ENCODE measurements at places on chromosomes 7 and 10.

- DNase-seq: peak; percentile 69
Measured at GRCh38 chr10:23918839-23919238, 290.1 kb upstream of the KIAA1217 start.

GRCh38 chr10:50621968-50622705 lies 1.6 kb downstream of the SGMS1 start:
- peak; percentile 88 for DNase-seq

DNA sequence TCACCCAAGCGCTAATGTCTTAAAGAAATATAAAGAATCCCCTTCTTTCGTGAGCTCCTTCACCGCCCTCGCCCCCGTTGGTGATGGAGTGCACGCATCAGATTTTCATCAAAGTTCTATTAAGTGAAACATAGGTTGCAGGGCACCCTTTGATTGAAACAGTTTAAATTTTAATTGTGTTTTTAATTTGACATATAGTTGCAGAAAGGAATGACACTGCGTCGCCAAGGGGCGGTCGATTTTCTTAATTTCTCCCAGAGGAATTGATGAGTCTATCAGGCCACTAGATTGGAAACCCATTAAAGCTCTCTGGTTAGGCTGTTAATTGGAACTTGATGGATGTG lies 4.1 kb upstream of the HMX2 start:
- no peak for DNase-seq

DNA sequence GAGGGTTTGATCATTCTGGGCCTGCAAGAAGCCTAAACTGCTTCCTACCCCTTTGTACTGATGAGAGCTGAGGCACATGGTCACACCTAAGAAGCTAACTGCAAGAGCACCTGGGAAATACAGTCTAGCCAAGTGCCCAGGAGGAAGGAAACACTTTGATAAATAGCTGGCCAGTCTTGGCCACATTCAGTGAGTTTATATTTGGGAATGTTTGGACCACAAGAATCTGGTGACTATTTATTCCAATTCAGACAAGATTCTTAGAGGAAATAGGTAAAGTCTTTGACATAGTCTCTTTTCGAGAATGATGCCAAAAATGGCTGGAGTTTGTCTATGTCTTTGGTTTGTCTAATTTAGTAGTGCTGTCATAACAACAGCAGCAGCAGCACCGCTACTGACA lies 213.6 kb downstream of the KIF20B start:
- DNase-seq: no peak

DNA sequence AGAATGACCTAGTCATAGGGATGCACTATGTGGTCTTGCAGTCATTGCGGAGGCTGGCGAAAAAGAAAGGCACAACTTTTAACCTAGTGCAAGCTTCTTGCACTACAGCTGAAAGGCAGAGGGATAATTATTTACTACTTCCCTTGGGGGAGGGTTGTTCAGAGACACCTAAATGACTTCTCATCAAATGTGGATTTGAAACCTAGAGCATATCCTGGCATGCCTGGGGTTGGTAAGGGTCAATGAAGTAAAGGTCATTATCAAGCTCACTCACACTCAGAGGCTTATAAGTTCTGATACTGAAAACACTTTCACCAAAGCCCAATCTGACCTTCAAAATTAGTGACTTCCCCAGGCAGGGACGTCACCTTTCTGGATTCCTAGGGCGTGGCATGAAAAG lies 108.9 kb upstream of the AMPH start:
- no peak for DNase-seq

- DNase-seq: no peak
Measured at GRCh38 chr7:34322841-34323240, 335.2 kb upstream of the NPSR1 start.

DNA sequence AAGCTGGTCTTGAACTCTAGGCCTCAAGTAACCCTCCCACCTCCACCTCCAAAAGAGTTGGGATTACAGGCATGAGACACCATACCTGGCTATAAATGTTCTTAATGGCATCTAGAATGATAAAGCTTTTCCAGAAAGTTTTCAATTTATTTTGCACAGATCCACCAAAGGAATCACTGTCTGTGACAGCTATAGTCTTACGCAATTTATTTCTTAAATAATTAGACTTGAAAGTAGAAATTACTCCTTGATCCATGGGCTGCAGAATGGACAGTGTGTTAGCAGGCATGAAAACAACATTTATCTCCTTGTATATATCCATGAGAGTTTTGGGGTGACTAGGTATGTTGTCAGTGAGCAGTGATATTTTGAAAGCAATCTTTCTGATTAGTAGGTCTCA lies 33.8 kb downstream of the GALNT11 start:
- no peak for DNase-seq

GRCh38 chr7:151320263-151320845 lies 21.3 kb upstream of the NUB1 start:
- DNase-seq: no peak

DNA sequence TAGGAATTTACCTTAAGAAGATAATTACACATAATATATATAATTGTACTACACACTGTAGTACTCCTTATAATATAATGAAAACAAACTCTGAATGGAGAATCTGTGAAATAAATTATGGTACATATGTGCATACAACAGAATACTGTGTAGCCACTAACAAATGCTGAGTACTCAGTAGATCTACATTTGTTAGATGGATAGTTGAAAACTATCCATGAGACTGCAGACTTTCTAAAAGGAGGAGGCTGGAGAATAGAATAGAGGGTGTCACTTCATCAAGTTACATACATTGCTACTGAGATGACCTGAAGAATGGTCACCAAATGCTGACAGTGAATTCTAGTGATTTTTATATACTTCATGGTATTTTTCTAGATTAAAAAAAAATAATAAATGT lies 68.7 kb upstream of the OGDHL start:
- DNase-seq: no peak

DNA sequence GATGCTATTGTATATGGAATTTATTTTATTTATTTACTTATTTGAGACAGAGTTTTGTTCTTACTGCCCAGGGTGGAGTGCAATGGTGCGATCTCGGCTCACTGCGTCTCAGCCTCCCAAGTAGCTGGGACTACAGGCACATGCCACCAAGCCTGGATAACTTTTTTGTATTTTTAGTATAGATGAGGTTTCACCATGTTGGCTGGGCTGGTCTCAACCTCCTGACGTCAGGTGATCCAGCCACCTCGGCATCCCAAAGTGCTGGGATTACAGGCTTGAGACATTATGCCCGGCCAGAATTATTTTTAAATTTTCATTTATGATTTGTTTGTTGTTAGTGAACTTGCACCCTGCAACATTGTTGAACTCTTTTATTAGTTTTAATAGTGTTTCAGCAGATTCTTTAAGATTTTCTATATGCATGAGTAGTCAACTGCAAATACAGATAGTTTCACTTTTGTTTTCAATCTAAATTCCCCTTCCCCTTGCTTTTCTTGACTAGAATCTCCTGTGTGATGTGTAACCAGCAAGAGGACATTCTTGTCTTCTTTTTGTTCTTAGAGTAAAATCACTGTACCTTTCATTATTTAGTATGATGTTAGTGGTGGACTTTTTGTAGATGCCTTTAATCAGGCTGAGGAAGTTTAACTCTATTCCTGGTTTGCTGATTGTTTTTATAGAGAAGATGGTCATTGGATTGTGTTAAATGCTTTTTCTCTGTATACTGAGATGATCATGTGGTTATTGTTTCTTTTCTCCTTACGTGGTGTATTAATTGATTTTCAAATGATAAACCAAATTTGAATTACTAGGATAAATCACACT lies 27.8 kb downstream of the ZNF33A start:
- DNase-seq: no peak

DNA sequence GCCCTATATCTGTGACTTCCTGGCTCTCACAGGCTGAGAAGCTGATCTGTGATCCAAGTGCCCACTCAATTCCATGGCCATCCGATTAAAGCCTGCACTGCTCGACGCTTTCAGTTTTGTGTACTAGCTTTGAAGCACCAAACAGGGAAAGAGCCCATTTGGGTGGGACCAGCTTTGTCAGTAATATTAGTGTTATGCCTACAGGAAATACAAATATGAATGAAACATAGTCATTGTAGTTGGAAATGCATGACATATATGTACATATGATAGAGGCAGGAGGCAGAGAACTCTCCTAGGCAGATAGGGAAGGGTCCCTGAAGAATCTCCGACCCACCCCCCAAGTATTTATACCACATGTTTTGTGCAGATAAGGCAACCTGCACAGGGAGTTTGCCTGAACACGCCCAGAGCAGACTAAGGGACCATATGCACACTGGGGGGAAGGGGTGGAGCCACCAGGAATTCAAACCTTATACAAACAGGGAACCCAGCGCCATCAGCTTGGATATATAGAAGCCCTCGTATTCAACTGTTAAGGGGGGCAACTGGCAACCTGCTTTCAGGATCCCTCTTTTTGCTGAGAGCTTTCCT lies 653.2 kb downstream of the PARD3 start:
- no peak for DNase-seq

DNA sequence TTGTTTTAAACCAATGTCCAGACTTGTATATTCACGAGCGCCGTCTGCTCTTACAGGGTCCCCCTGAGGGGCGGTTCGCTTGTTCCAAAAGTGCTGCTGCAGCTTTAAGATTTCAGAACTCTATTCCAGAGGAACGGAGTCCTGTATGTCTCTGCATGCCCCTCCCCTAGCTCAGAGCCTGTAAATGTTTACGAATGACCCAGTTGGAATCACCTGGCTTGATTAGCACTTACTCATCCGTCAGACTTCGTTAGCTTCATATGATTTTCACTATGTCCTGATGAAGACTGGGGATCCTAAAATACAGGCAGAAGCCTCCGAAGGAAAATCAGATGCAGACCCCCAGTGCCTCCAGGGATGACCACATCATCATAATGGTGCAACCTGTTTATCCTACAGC lies 4.5 kb upstream of the CHST15 start:
- DNase-seq: no peak

- peak; percentile 87 for DNase-seq
Measured at GRCh38 chr10:99329304-99329553, at the start of gene CNNM1. CNNM1 (plus strand) TSS chr10:99329356; CDS start chr10:99329388, 32 bp downstream.

DNA sequence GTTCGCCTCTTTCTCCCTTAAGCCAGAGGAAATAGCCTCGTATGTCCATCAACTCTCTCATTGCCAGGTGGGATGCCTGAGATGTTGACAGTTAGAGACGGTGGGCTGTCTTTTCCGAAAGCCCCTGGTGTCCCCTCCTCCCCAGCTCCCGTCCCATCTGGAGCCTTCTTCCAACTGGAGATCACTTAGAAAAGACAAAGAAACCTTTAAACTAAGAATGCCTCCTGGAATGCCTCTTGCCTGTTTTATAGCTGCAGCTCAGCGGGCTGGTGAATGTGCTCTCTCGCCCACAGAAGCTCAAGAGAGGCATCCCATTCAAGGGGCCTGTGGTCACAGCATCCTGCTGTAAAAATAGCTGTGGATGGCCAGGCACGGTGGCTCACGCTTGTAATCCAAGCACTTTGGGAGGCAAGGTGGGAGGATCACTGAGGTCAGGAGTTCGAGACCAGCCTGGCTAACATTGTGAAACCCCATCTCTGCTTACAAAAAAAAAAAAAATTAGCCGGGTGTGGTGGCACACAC lies 5.2 kb upstream of the MYL10 start:
- DNase-seq: no peak

DNA sequence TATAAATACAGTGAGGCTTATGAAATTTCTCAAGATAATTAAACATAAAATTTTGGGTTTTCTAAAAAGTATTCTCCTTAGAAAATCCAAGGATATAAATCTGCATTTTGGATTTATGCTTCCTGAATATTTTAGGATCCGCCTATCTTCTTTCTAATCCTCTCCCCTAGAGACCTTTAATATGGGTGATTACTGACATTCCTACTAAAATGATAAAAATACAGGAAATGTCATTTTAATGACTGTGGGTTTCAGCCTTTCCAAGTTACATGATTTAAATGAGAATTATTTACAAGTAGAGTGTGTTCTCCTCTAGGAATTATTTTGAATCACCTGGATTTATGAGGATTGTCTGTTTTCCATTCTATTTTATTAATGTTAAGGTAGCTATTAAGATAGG lies 150.4 kb downstream of the C7orf25 start:
- no peak for DNase-seq

GRCh38 chr10:51117794-51118193 lies 43.5 kb downstream of the PRKG1 start:
- no peak for DNase-seq

- no peak for DNase-seq
Measured at GRCh38 chr10:6065835-6066234, 3.7 kb upstream of the IL2RA start.
